ENCODE measurements at places on chromosomes 13 and 19. TPM values are rescaled to one million over a fixed set of nuclear protein-coding genes. Genes with fewer than 3 reads are reported as not detected.
A peak's percentile ranks its signal among the peaks of the same experiment; 100 is the strongest.

The FOXO1 gene
- 21.6 TPM for total RNA-seq

DNA sequence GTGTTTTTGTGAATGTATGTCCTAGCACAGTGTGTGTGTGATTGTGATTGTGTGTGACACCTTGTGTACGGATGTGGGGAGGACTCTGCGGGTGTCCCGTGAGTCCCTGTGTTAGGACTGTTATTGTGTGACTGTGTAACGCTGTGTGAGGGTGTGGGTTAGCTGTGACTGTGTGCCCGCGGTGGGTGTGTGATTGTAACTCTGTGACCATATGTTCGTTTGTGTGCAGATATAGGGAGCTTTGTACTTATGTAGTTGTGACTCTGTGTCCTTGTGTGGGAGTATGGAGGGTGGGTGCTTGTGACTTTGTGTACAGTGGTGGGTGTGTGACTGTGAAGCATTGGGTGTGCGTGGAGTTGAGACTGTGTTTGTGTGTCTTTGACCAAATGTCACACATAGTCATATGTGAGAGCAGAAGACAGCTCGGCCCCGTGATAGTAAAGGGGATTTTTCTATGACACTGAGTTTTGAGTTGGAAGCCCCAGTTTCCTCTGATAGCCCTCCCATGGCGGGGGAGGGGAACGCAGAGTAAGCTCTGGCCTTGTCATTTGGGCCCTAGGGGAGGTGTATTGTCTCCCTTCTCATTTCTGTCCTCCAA, 949 bp upstream of the ZNF260 start:
- peak; percentile 17 for DNase-seq

- DNase-seq: no peak
These were observed 1.1 kb upstream of the ACP5 start for GRCh38 chr19:11578258-11579142.

DNA sequence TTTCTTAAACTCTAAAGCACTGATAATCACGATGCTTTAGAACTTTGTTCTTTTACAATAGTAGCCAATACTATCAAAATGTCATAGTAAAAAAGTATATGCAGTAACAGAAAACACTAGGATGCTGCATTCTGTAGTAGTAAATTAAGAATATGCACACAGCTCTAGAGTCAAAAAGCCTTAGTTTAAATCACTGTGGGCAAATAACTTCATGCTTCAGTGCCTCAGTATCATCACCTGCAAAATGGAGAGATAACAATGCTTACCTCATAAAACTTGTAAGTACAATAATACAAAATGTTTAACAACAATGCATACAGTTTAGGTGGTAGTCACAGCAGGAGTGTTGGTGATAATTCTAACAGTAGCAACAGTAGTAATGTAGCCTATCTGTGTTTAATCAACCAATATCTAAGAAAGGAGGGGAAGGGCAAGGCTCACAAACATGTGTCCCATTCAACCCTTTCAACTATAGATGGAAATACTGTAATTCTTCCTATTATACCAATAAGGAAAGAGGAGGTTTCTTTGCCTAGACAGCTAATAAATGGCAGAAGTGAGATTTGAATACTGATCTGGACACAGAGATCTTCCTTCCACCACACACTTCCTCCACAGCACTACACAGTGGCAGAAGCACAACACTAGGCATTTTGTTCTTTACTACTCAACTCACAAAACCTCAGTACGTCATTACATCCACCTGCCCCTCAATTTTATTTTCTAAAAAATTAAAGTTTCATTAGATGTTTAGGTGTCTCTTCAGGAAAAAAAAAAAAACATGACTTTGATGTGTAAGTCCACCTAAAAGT, 4.6 kb downstream of the RBM26 start:
- DNase-seq: no peak

DNA sequence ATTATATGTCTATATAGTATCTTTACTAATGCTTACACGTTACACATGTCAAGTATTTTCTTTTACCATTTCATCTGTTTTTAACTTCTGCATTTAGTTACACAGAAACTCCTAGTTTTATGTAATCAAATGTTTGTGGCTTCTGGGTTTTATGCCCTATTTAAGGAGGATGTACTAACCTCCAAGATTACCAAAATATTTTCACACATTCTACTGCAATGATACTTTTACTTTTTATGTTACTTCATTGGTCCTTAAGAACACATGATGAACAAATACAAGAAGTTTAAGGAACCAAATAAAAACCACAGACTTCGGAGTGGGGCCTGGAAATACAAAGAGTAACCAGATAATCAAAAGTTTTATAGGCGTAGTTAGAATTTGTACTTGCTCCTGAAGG, 37.2 kb downstream of the ZC3H13 start:
- no peak for DNase-seq
